ENCODE measurements at places on chromosomes 16 and 17.
A peak's percentile ranks its signal among the peaks of the same experiment; 100 is the strongest.

- no peak for DNase-seq
Measured at GRCh38 chr16:66522816-66523590, 26.9 kb downstream of the TK2 start.

DNA sequence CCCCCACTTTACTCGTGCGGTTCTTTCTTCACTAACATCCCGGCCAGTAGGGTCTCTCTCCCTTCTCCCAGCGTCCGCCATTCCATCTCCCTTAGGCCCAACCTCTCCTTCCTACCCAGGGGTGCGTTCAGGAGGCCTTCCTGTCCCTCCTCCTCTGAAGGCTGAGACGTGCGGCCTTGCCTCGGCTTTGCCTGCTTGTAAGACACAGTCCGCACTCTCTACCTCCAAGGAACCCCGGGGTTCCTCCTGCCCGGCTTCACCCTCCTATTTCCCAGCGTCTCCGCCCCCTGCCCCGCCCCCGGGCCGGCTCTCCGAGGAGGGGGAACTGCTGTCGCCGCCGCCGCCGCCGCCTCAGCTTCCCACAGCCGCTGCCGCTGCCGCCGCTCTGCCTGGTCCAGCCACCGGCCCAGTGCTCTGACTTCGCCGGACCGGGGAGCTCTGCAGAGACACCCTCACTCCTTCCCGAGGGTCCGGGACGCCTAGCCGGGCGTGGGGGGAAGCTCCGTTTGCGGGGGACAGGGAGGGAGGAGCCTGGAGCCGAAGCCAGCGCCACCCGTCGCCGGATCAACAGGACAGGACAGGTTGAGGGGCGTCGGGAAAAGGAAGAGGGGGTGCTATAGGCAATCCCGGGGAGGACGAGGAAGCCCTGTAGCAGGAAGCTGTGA, 1.2 kb upstream of the FGF11 start:
- peak; percentile 57 for DNase-seq

- DNase-seq, result no peak
Measured at GRCh38 chr16:48617711-48618148, 7.8 kb upstream of the N4BP1 start.

- DNase-seq, result no peak
Measured at GRCh38 chr17:19539841-19540311, 6.2 kb downstream of the SLC47A1 start.

DNA sequence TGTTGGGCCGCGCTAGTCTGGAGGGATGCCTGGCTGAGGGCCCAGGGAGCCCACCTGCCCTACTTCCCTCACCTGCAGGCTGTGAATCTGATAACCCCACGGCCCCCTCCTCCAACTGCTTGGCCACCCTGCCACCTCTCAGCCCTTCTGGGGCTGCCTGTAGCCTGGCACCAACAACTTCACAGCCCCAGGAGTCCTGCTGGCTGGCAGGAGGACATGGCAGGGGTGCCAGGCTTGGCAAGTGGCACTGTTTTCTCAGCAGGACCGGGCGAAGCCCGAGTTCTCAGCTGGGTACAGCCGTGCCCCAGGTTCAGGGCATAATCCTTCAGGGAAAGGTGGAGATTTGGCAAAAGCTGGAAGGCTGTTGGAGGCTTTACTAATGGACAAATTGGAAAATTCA, 129.6 kb downstream of the CMIP start:
- DNase-seq, result no peak

DNA sequence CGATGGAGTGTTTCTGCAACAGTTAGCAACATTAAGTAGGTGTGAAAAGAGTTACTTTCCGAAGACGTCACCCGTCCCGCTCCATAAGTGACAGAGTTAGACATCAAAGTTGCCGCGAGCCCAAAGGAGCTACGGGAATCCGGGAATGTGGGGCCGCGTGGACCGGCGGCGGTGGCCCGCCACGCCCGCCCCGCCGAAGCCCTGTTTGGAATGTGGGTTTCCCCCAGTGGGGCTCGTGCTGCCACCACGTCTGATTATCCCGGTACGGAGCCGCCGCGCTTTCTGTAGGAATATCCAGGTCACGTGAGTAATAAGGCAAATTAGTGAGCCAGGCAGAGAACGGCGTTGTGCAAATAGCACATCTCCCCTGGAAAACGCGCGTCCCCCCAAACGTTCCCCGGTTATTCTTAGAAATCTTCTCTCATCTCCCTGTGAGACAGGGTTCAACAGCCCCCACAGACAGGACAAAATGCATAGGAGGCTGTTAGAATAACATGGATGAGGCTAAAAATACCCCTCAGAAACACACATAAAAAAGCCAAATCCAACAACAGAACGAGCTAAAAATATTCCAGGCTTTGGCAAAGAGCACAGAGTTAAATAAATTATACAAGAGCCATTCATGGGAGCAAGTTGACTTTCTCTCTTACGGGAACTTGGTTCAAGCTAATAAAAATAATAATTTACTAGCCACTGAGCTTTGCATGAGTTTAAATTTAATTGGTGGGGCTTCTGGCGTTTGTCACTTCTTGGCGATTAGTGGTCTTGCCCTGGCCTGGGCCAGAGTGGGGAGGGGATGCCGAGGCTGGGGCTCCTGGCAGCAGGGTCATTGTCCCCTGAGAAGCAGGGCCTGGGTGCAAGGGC, 8.6 kb downstream of the BAHCC1 start:
- DNase-seq, result peak; percentile 48

GRCh38 chr16:47320546-47321310, 140.1 kb downstream of the ITFG1 start:
- DNase-seq, result no peak

GRCh38 chr16:12252616-12253015, 276.1 kb downstream of the SNX29 start:
- DNase-seq, result no peak

DNA sequence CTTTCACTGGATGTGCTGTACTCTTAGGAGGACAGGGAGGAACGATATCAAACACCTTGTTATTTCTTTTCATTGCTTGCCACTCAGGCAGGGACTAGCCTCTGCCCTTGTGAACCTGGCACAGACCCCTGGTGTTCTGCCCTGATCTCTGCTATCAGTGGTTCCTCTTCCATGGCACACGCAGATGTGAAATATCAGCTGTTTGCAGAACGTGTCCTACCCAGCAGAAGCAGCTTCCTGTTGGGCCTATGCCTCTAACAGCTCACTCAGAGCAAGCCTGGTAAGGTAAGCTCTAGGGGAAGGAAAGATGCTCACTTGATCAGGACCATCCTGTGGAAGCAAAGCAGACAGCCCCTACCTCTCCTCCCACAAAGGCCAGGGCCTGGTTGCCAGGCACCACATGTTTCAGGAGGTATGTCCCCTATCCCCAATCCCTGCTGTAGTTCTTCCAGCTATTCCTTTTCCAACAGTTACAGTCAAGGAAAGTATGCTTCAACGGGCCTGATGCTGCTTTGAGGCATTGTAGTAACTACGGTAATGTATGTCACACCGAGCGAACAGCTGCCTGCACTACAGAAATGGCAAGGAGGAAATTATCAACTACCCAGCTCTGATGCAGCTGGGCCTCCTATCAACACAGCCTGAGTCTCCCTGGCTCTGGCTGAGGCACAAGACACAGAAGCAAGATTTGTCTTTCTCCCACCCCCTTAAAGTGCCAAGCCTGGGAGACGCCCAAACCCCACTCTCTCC, 41.3 kb upstream of the GFOD2 start:
- DNase-seq, result no peak

DNA sequence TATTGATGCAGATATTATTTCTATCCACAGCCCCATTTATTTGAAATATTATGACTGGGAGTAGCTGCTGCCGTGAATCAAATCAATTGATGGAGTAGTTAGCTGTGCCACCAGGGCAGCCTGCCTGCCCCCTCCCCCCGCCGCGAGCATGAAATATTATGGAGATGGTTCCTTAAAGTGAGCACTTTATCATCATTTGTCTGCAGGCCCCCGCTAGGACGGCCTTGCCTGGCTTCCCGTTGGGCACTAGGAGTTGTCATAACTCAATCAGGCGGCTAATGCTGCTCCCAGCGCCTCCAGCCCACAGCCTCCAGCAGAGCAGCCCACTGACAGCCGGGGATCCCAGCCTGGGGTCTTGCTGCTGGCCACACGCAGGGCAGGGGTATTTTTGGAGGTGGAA, 173.9 kb downstream of the SALL1 start:
- DNase-seq, result no peak

- DNase-seq, result no peak
Measured at GRCh38 chr17:66781135-66781534, 53.8 kb upstream of the CACNG5 start.

- DNase-seq, result no peak
Measured at GRCh38 chr17:77617516-77617915, 341.0 kb upstream of the TNRC6C start.

DNA sequence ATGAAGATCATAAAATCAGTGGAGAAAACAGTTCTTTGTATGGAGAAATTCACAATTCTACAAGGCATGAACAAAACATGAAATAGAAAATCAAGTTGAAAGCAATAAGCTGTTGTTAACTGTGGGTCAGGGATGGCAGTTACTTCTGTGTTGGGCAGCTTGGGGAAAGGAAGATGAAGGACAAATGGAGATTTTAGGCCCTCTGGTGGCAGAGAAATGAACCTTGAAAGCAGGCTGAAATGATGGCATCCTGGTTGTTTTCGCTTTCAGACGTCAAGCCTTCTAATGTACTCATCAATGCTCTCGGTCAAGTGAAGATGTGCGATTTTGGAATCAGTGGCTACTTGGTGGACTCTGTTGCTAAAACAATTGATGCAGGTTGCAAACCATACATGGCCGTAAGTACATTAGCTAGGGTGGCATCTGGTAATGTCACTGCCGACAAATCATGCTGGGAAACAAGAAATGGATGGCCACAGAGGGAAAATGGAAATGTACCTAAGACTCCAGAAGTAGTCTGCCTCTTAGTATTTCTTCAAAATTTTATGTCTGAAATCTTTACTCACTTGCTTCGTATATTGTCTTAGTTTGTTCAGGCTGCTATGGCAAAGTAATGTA, 108.9 kb downstream of the MAP2K6 start:
- peak; percentile 10 for DNase-seq

DNA sequence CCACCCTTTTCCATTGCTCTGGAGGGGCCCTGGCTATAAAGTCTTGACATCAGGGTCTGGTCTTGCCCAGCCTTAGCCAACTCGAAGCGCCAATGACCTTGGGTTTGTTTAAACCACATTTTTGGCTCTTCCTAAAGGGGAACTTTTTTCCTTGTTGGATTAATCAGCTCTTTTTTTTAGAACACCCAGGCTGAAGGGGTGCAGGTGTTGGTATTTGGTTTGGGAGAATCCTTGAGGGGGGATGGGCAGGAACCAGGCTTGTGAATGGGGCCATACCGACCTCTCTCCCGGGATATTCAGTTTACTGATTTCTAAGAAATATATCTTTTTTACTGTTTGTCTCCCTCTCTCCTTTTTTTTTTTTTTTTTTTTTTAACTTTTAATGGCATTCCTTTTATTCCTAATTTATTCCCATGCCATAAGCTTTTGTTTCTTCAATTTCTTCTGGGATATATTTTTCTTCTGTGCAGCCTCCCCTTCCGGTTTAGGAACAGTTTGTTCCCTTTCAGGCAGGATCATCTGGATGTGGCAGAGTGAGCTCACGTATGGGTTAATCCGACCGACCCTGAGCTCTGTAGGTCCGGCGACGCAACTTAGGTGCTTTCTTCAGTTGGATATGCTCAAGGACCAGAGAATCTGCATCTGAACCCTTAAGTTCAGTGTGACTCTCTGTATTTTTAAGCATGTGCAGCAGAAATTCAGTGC, 129.5 kb downstream of the ABCC6 start:
- no peak for DNase-seq

Data from C1 segment of cervical spinal cord (tissue), 14 donors.